ENCODE measurements at places on chromosomes 7 and 10.

- DNase-seq: no peak
Measured at GRCh38 chr7:135150072-135150782, 2.4 kb downstream of the TMEM140 start.

- DNase-seq: no peak
Measured at GRCh38 chr7:108236681-108237415, 106.7 kb upstream of the LAMB4 start.

DNA sequence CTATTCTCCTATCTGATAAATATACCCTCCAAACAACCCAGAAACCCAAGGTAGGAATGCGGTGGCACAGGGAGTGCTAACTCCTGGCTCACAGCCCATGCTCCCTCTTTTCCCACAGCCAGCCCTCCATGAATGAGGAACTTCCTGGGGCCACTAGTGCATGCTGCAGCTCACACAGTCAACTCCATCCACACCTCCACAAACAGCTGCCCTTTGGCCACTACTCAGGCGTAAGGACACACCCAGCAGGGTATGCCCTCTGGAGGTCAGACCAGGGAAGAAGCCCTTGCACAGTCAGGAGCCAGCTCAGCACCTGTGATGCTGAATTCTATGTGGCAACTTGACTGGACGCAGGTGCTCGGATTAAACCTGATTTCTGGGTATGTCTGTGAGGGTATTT, 85.2 kb upstream of the PIK3CG start:
- peak; percentile 13 for DNase-seq

DNA sequence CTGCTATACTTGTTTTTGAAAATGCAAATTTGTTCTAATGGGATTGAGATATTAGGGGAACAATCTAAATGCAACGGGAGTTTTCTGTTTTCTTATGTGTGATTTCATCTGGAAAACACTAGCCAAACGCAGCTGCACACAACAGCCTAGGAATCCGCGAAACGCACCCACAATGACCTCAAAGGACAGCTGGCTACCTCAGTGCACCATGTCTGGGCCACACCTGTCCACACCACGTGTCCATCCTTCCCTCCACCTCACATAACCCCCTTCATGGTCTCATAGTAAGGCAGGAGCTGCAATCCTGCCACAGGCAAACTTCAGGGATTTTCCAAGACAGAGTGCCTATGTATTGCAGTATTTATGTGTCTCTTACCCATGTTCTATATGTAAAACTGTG, 382.5 kb upstream of the PRKCQ start:
- DNase-seq: no peak

DNA sequence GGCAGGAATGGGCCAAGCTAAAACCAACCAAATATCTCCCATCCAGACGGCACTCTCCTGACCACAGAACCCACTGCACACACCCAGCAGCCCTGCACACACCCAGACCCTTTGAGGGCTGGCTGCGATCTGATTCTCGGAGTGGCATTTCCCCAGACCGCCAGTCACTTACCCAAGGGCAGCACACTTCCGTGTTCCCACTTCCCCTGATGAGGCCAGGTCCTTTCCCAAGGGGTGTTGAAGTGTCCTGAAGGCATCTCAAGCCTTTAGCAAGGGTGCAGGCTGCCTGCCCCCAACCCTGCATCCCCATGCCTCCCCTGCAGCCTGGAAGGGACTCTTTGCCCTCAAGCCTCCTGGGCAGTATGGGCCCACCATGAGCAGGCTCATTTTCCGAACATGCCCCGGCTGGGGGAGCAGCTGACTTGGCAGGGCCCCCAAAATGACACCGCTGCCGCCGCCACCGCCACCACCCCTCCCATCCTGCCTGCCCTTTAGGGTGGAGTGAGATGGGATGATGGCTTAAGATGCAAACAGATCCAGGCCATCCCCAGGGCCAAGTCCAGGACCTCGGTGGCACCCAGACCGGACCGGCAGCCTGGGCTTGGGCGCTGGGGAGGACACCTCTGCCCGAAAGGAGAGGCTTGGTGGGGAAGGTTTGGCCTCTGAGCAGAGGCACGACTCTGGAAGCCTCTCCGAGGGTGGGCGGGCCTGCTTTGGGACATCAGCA, 159.8 kb downstream of the NRF1 start:
- DNase-seq: no peak

- DNase-seq: peak; percentile 20
Measured at GRCh38 chr10:120221873-120222485, 235.0 kb upstream of the PLPP4 start.

- DNase-seq: no peak
Measured at GRCh38 chr7:45688382-45688781, 114.2 kb downstream of the ADCY1 start.

GRCh38 chr10:11303361-11304170, 285.9 kb downstream of the CELF2 start:
- no peak for DNase-seq

GRCh38 chr10:130012129-130012528, 48.1 kb upstream of the EBF3 start:
- DNase-seq: no peak

DNA sequence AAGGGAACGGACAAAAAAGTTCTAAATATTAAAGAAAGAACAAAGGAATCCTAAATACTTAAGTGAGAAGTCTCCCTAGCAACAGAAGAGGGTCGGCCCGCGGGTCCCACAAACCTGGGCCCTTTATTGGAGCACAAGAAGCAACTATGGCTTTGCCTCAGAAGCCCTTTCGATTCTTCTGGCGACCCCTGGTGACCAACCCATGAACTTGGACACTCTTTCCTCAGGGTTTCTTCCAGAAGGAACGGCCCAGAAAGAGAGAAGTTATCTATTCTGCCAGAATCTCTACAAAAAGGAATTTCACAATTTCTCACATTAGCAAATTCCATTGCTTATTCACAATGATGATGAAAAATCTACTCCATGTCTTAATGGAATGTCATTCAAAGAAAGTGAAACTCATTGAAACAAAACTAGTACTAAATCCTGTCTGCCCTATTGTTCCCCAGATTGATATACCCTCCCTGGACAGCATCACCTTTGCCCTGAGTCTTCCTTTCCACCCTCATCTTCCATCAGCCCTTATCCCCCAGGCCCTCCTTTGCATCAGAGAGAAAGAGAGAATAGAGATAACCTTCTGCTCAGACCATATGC, 43.7 kb downstream of the CPVL start:
- peak; percentile 74 for DNase-seq

DNA sequence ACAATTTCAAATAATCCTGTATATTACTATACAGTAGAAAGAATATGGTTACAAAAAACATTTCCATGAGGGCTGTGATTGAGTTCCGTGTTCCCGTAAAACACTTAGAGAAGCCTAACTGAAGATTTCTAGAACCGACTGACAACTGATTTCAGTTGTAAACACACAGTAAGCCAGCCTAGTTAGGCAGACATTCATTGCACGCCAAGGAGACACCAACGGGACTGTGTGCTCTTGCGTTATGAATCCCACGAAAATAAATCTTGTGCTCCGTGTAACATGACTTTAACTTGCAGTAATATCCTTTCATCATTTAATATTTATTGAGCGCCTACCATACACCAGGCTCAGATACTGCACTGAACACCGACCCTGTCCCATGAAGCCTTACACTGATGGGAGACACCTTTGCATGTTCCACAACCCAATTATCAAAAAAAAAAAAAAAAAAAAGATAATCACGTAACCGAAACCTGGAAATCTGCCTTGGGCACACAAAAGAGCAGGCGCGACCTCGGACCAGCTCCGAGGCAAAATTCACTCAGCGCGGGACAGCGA, 420 bp upstream of the KLHL7 start:
- DNase-seq: no peak

- no peak for DNase-seq
Measured at GRCh38 chr10:98332623-98333269, 64.8 kb upstream of the LOXL4 start.

DNA sequence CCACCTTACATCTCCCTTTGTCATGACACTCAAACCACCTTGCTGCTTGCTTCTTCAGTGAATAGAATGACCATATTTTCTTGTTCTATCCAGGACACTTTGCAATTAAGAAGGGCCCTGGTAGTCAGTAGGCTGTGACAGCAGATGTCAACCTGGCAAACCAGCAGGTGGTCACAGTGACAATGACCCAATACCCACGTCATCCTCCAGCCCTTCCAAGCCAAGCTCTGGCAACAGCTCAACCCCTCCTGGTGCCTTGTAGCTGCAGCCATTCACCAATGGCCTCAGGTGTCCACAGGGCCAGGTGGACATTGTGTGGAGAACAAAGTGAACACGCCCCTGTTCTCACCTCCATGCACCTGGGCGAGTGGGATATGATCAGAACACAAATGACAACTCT, 87.6 kb upstream of the MACROH2A2 start:
- DNase-seq: no peak

GRCh38 chr10:43849551-43849950, 200.9 kb upstream of the ZNF32 start:
- DNase-seq: no peak

- DNase-seq: no peak
Measured at GRCh38 chr7:96591900-96592676, 117.6 kb downstream of the SEM1 start.

GRCh38 chr10:606762-607544, 82.5 kb downstream of the DIP2C start:
- no peak for DNase-seq

DNA sequence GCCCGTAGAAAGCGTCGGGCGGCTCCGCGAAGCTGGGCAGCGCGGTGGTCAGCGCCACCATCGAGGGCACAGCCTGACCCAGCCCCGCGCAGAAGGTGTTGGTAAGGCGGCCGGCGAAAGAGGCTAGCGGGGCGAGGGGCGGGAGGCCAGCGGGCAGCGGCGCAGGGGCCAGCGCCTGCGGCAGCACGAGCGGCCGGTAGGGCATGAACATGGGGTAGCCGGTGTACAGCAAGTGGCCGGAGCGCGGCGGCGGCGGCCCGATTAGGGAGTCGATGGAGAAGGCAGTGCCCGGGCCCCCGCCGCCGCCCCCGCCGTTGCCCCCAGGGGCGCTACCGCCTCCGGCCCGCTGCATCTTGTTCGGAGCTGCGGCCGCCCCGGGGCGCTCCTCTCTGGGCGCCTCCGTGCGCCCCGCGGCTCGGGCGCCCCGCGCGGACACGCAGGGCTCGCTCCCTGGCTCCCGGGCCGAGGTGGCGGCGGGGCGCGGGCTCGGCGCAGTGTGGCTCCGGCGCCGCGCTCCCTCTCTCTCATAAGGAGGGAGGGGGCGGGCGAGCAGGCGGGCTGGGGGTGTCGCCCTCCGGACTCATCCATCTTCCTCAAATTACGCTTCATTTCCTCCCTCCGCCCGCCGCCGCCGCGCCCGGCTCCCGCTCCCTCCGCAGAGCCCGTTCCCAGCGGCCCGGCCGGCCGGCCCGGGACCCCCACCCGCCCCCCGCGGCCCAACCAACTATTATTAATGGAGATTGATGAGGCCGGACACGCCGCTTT, at the start of gene GBX1:
TSS of gene GBX1 (minus strand) at position 498 of the 765 bp plus-strand sequence. CDS start at position 352, 146 bp downstream.
- peak; percentile 83 for DNase-seq

- DNase-seq: no peak
Measured at GRCh38 chr10:127534074-127534473, 15.0 kb upstream of the NPS start.

DNA sequence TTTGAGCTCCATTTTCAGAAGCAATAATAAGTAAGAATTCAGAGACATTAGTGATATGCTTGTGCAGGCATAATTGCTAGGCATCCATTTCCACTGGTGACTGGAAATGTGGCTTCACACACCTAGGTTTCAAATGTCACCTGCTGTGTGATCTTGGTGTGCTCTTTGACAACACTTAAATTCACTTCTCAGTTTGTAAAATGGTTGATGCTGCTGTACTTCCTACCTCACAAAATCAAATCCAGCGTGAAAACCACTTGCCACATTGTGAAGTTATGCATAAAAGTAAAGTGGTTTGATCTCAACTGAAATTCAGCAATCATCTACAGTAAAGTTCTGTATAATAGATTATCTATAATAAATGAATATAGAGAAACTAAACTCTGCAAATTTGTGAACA, 82.4 kb downstream of the APBB1IP start:
- no peak for DNase-seq

- no peak for DNase-seq
Measured at GRCh38 chr10:69814251-69814650, 12.5 kb downstream of the COL13A1 start.

GRCh38 chr10:132645247-132645530, 107.6 kb downstream of the INPP5A start:
- no peak for DNase-seq

- no peak for DNase-seq
Measured at GRCh38 chr7:94748376-94748775, 92.4 kb upstream of the SGCE start.

DNA sequence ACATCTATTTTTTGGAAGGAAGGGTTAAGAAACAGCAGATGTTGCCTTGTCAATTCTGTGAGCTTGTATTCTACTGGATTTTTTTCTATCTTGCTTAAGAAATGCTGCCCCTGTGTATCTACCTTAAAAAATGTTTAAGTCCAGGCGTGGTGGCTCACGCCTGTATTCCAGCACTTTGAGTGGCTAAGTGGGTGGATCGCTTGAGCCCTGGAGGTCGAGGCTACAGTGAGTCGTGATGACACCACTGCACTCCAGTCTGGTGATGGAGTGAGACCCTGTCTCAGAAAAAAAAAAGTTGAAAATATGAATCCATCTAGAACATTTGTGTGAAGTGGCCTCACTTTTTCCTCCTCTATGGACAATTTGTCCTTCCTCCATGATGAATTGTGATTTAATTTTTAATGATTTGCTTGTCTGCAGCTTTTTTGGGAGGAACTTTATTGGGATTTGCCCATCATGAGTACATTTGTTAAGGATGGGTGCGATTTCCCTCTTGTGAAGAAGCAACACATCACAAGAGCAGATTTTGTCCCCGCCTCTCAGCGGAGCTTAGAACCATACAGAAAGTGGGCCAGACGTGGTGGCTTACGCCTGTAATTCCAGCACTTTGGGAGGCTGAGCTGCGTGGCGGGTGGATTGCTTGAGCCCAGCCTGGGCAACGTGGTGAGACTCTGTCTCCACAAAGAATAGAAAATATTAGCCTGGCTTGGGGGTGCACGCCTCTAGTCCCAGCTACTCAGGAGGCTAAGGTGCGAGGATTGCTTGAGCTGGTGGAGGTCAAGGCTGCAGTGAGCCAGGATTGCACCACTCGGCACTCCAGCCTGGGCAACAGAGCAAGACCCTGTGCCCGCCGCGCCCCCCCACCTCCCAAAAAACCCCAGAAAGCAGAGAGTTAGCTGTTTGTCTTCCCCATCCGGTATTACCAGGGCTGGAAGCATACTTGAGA, 57.7 kb downstream of the DNAJB6 start:
- DNase-seq: no peak

- peak; percentile 86 for DNase-seq
Measured at GRCh38 chr7:158362912-158363905, 224.4 kb downstream of the PTPRN2 start.

Measured in nephron progenitor cell (in vitro differentiated cells).